ENCODE measurements at places on chromosomes 5 and 9.

- no peak for DNase-seq
These were observed 25.9 kb upstream of the TXN start for GRCh38 chr9:110282018-110282738.

GRCh38 chr5:43412644-43413043 is 453 bp upstream of the CCL28 start:
- DNase-seq = no peak

GRCh38 chr5:31334061-31334860 is 140.8 kb downstream of the CDH6 start:
- no peak for DNase-seq

- DNase-seq = no peak
These were observed 47.4 kb upstream of the GLDC start for GRCh38 chr9:6692881-6693361.

DNA sequence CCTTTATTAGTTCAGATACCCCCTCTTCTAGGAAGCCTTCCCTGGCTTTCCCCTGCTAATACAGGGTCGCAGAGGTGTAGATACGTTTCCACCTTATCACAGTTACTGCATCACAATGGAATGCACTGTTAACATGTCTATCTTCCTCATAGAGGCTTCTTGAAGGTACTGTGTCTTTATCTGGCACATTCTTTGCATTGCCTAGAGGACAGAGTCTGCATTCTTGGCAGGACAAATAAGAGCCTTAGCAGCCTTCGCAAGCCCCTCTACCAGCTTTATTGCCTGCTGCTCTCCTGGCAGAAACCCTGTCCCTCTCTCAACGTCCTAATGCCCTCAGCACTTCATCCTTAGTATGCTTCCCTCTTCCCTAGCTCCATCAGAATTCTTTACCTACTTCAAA is 31.6 kb downstream of the SLC1A3 start:
- DNase-seq = no peak
